NCI-H2171 treated with DMSO at 0.1 percent for 48 hours (cell line): ENCODE measurements at places on chromosomes 3 and 15.

GRCh38 chr3:131526801-131527347, 24.1 kb upstream of the MRPL3 start:
- peak; percentile 46 for DNase-seq

DNA sequence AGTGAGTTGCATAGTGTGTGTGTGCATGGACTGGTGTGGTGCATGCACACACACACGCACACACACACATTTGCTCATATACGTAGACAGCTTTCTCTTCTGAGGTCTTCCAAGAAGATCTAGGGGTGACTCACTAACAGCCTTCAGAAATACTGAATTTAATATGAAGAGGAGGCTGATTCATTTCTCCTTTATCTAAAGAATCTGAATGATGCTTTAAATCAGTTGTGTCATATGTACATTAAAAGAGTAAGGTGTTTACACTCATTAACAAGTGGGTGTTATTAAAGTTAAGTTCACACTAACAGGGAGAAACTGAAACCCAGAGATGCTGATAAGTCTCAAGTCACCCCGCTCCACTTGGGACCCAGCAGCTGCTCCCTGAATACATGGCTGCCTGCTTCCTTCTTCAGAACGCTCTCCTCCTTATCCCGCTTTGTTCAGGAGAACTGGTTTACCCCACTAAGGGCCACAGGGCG, 22.0 kb downstream of the TMPRSS7 start:
- no peak for DNase-seq

DNA sequence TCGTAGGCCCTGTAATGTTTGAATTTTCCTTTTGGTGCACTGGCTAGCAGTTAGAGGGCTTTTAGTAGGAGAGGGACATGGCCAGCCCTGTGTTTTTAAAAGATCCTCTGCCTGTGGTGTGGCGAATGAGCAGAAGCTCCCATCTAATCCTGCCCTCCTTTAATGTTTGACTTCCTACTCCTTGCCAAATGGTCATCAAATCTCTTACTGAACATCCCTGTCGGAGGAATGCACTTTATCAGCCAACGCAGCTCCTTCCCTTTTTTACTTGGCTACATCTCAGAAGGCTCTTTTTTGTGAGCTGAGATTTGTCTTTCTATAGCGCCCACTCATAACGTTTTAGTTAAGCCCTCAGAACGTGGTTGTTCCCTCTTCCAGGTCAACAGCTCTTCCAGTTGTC, 44.8 kb downstream of the MAP2K5 start:
- no peak for DNase-seq

DNA sequence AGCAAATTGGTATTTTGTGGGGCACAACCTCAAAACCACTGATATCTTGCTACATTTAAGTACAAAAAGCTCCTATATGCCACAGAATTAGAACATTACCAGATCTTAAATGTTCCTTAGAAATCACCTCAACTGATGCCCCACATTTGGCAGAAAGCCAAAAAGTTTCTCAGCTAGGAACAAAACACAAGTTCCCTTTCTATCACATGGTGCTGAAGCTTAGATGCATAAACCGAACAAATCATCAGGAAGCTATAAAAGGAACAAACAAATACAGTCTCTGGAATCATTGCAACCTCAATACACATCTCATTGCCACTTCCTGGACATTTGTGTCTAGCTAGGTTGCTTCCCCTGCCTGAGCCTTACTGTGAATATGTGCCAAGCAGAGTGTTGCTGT, 492.6 kb downstream of the LPP start:
- no peak for DNase-seq

- peak; percentile 40 for DNase-seq
Observed at GRCh38 chr15:81809543-81809942, 236.3 kb downstream of the MEX3B start.

GRCh38 chr3:47425959-47426358, 45.1 kb downstream of the PTPN23 start:
- no peak for DNase-seq

GRCh38 chr3:33211444-33211843, 7.2 kb downstream of the SUSD5 start:
- DNase-seq = no peak

GRCh38 chr3:194849166-194849875, 163.6 kb downstream of the FAM43A start:
- no peak for DNase-seq

DNA sequence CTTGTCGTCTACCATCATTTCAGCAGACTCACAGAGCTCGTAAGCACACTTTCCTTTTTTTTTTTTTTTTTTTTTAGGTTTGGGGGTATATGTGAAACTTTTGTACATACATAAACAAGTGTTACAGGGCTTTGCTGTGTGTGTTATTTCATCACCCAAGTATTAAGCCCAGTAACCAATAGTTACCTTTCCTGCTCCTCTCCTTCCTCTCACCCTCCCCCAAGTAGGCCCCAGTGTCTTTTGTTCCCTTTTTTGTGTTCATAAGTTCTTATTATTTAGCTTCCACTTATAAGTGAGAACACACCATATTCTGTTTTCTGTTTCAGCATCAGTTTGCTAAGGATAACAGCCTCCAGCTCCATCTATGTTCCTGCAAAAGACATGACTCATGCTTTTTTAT, 746.8 kb downstream of the GRM7 start:
- DNase-seq = no peak

DNA sequence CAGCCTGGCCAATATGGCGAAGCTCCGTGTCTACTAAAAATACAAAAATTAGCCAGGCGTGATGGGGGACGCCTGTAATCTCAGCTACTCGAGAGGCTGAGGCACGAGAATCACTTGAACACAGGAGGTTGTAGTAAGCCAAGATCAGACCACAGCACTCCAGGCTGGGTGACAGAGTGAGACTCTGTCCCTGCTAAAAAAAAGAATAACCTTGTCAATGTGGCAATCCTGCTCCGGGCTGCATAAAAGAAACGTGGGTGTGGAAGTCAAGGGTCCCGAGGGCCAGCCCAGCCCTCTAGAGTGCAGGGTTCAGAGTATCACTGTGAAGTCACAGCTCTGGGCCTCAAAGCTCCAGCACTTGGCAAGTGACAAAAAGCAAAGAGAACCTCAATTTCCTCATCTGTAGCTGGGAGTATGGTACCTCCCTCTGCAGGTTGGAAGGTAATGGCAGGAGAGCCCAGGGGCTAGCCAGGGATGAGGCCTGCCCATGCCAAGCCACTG, 73.5 kb upstream of the IQSEC1 start:
- DNase-seq = no peak

DNA sequence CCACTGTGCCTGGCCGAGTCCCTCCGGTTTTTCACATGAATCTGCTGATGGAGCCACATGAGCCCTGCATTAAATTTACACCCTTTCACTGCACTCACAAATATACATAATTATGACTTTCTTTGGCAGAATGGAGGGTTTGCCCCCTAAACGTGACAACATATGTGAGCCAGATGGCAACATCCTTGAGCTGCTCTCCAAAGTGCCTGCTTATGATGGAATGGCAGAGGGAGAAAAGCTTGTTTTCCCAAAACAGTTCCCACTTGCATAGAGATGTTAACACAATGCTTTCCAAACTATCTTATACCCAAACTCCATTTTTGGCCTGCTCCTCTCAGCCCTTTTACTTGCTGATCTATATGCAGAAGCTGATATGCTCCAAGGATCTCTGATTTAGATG, 54.9 kb downstream of the ABCC5 start:
- DNase-seq = peak; percentile 77
